ENCODE measurements at places on chromosomes 16 and 17.
A peak's percentile ranks its signal among the peaks of the same experiment; 100 is the strongest.

GRCh38 chr16:14324581-14324980, 253.5 kb downstream of the MRTFB start:
- no peak for DNase-seq

DNA sequence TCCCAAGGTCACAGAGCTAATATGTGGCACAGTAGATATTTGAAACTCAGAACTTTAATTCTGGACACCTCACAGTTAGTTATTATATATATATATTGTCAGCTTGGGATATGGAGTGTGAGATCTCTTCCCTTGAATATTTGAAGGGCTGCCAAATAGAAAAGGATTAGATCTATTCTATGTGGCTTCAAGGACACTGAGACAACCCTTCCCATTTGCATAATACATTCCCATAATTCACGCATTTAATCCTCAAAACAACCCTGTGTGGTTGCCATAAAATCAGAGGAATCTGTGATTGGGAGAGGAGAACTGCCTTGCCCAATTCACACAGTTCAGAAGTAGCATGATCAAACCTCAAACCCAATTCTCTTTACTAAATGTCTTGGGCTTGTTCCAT, 365.8 kb upstream of the DYNLRB2 start:
- no peak for DNase-seq

DNA sequence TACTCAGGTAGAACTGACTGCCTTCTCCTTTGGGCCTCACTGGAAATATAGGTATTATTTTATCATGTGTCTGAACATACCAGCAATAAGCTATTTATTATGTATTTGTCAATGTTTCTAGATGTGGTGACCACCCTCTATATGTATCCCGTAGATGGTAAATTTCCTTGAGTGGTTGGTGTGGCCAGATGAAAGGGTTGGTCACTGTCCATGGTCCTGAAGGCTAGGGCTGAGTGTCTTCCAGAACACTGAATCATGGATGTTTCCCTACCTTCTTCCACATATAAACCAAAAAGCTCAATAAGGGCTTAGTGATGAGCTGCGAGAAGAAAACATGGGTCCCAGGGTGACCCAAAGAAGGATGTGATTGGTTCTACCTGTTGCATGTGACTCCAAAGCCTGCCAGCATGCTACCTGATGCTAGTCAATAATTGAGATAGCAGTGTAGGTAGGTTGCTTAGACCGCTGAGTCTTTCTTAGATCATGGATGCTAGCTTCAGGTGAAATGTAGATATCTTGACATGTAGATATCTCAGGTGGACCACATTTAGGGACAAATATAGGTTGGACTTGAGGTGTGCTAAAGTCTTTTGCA, 150.3 kb downstream of the ASIC2 start:
- DNase-seq: no peak

DNA sequence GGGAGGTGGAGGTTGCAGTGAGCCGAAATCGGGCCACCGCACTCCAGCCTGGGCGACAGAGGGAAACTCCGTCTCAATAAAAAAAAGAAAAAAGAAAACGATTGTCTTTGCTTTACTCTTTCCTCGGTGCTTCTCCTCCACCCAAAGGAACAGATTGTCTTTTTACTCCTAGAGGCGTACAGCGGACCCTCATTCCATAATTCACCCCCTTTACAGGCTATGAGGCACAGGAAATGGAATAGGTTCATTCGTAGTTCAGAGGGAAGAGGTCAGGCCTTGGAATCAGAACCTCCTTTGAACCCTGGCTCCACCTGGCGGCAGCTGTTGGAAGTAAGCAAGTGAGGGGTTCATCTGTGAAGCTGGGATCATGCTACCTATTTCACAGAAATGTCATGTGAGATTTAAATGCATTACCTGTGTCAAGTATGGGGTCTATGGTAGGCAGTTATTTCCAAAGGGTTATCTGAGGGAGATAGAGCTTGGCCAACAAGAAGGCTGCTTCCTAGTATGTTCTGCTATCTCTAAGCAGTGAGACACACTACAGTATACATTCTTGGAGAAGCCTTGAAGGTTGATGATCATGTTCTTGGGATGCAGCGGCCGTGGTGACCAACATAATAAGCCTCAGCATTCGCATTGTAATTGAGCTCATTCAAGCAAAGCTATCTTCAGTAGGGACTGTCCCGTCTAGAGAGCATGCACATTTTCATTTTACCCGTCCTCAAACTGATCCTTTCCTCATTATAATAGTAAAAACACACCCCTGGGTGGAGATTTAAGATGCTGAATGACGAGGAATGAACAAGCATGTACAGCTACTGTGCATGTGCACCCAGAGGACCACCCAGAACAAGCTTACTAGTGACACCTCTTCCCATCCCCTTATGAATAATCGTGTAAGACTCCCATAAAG, 18.7 kb upstream of the ZNF689 start:
- DNase-seq: peak; percentile 77

GRCh38 chr16:54453871-54454270, 167.3 kb upstream of the IRX3 start:
- DNase-seq: no peak

GRCh38 chr17:53909802-53910201, 87.1 kb downstream of the KIF2B start:
- no peak for DNase-seq

DNA sequence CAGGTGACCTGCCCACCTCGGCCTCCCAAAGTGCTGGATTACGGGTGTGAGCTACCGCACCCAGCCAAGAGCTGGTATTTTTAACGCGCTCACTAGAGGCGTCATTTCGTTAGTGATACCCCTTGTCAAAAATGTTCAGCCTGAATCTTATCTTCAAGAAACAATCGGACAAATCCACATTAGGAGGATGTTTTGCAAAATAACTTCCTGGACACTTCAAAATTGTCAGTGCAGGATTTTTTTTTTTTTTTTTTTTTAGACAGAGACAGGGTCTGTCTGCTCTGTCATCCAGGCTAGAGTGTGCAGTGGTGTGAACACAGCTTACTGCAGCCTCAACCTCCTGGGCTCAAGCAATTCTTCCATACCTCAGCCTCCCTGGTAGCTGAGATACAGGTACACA, 63.0 kb downstream of the RMI2 start:
- no peak for DNase-seq

DNA sequence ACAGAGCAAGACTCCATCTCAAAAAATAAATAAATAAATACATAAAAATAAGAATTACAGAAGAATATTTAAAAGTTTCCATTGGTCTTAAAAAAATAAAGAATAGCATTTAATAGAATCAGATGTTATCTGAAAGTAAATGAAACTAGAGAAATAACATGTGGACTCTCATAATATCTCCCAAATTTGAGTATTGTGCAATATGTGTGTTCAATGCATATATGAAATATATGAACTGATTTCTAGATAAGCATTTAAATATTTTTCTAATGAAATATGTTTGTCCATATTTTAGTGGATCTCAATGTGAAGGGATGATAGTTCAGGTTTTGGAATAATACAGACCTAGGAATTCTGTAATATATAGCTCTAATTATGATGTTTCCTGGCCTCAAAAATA, 265.9 kb upstream of the PMFBP1 start:
- no peak for DNase-seq

DNA sequence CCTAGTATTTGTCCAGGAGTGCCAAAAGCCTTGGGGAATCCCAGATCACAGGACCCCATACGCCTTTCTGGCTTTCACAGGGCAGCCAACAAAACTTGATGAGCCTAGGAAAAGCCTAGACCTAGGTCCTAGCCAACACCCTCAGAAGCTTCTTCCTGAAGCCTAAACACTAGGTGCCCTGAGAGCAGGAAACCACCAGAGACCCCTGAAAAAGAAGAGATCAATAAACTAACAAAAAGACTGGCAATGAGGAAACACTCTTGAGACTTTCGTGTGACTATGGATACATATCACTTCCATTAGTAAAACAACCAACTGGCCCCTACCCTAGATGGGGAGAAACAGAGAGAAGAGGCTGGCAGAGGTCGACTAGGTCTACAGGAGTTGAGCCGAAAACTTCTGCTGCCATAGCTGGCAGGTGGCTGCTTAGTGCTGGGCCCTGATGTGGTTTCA, 1.2 kb downstream of the ORMDL3 start:
- DNase-seq: no peak

- DNase-seq: no peak
Measured at GRCh38 chr17:72517413-72518158, 396.8 kb downstream of the SOX9 start.

GRCh38 chr16:1653023-1653422, 25.1 kb upstream of the JPT2 start:
- DNase-seq: no peak

DNA sequence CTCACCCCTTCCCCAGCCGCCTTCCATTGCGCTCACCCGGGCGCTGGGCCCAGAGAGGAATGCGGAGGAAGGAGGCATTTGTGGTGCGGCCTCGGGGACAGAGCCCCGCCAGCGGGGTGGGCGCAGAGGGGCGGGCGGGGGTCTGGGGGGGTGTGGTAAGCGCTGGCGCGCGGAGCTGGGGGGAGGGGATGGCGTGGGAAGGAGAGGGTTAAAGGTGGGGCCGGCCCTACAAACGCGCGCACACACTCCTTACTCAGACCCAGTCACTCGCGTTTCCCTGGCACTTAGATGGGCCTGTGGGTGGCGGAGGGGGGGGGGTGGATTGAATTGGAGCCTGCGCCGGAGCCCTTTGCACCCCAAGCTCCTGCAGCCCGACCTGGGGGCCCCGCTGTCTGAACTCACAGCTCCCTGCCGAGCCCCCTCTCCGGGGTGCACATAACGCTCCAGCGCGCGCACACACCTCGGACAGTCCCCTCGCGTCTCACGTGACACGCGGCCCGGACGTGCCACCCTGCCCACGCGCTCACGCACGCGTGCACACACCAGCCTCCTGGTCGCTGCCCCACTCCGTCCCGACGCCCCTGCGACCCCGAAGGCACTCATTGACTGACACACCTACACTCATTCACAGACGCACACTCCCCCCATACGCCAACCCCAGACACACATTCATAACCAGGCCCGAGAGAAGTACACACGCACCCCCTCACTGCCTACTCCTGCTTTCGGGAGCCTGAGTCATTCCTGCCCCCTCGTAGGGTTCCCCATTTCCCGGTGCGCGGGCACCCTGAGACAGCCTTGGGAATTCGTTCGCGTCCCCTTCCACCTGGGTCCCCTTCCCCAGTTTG, 844 bp downstream of the TBKBP1 start:
- no peak for DNase-seq

- no peak for DNase-seq
Measured at GRCh38 chr17:19978209-19978802, 678 bp upstream of the AKAP10 start.

DNA sequence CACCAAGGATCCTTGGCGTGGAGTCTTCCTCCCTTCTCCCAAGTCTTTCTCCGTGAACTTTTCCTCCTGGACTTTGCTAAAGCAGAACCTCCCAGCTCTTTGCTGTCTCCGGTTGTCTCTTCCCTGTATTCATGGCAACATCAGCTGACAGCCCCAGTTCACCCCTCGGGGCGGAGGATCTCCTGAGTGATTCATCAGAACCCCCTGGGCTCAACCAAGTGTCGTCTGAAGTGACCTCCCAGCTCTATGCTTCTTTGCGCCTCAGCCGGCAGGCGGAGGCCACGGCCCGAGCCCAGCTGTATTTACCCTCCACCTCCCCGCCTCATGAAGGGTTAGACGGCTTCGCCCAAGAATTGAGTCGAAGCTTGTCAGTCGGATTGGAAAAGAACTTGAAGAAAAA, 943 bp downstream of the CNTROB start:
- DNase-seq: no peak

- no peak for DNase-seq
Measured at GRCh38 chr16:78297066-78297666, 197.7 kb downstream of the WWOX start.

DNA sequence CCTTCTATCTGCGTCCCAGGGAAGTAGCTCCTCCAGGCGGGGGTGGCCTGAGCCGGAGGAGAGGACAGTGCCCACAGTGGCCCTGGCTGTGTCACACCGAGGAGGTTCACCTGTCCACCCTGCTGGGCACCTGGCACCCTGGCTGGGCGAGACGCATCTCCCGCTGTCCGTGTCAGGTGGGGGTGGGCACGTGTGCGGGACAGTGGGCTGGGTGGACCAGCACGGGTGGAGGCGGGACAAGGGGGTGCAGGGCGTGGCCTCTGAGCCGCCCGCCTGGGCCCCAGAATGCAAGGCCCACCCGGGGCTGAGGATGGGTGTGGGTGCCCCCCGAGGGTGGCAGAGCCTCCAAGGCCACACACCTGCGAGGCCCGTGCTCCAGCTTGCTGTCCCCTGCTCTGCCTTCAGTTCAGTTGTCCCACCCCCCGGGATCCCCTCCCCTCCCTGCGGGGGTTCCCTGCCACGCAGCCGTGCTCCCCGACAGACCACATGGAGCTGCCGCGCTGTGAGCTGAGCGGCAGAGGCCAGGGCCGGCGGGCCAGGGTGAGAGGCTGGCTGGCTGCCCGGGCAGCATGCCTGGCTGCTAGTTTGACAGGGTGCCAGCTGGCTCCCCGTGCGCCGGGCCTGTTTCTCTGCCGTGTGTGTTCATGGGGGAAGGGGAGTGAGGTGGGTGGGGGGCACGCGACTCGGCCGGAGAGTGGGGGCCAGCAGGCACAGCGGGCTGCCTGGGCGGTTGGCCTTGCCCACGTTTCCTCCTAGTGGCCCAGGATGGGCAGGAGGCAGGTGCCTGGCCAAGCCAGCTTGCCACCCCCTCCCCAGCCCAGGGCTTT, 33.9 kb downstream of the BAHCC1 start:
- no peak for DNase-seq

DNA sequence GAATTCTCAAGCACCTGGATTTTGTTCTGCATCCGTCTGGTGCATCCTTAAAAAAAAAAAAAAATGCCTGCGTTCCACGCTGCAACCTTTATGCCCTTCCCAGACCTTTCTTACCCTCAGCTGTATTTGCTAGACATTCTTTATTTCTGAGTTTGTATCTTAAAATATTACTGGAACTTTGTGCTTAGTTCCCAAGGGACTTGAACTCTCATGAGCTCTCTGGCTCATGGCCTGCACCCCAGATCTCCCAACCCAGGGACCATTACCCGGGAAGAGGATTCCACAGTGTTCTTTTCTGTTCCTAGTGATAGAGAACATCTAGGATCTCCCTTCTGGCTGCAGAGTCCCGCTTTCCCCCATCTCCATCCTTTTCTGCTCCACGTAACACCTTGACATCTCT, 28.9 kb upstream of the CLEC18A start:
- no peak for DNase-seq
